NCI-H1930 (cell line): ENCODE measurements at places on chromosomes 4 and X.

GRCh38 chr4:61604054-61604453 is 403.9 kb downstream of the ADGRL3 start:
- no peak for DNase-seq

GRCh38 chr4:153488006-153488891 is 22.1 kb downstream of the TMEM131L start:
- DNase-seq = no peak

GRCh38 chrX:30538271-30538670 is 39.3 kb downstream of the TASL start:
- DNase-seq = no peak

GRCh38 chrX:17039826-17040225 is 93.4 kb downstream of the REPS2 start:
- DNase-seq = no peak

DNA sequence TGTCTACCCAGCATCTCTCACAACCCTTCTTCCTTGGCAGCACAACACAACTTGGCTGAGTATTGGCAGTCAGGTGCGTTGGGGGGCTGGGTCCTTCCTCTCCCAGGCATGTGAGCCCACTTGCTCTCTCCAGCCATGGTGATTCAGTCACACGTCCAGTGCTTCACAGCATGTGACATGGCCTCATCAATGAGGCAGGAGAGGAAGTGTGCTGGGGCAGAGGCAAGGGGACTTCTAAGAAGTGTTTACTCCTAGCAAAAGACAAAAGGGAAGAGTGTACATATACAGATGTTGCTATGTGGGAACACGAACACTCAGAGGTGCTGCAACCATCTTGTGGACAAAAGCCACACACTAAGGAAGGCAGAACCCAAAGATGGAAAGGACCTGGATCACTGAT is 380.8 kb downstream of the FBXW7 start:
- DNase-seq = no peak
